Suppressor macrophage treated with lipopolysaccharide for 4 hours (primary cell): ENCODE measurements at places on chromosomes 2 and 18.
A peak's percentile ranks its signal among the peaks of the same experiment; 100 is the strongest.

- no peak for DNase-seq
Observed at GRCh38 chr18:4352746-4353551, 102.2 kb downstream of the DLGAP1 start.

- no peak for DNase-seq
Observed at GRCh38 chr2:109306190-109306589, 177.2 kb downstream of the SH3RF3 start.

- DNase-seq: no peak
Observed at GRCh38 chr2:148106331-148106730, 85.4 kb downstream of the MBD5 start.

- DNase-seq: no peak
Observed at GRCh38 chr2:64145714-64146113, 1.5 kb upstream of the PELI1 start.

DNA sequence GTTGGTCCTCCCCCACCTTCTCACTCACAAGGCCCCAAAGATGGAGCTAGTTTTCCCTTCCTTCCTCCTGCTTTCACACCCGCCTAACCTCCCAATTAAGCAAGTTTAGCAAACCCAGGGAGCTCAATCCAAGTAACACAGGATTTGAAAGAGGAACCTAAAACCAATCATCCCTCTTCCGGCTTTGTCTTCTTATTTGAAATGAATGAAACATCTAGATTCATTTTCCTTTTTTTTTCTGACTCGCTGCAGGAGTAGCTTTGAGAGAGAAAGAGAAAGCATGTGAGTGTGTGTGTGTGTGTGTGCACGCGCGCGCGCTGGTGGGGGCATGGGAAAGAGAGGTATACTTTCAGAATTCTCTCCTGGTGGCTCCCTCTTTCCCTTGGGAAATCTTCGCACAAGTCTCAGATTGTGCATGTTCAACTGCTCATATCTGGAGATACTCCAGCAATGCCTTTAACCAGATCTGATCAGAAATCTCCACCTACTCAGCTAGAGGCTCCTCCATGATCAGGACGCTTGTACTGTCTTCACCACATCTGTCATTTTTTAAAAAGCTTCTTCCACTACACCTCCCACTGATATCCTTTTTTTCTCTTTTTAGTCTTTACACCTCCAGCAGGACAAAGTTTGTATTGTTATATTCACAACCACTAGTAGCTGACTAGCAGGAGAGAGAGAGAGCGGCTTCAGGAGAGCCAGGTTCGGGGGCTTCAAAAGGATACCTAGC lies 1.7 kb downstream of the SLC8A1 start:
- peak; percentile 93 for DNase-seq

DNA sequence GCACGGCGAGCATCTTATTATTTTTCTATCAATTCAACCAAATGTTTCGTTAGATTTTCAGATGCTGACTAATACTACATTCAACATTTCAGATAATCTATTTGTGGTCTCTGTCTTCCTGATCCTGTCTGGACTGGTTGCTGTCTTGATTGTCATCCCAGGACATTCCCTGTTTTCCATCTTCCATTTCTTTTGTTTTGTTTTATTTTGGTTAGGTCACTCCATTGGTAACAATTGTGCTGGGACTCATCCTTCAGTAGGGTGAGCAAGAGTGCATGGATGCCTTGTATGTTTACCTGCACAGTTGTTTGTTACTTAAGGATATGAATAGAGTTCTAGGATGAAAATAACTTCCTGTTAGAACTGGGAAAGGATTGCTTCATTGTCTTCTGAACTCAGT lies 55.9 kb upstream of the ACYP2 start:
- DNase-seq: no peak

GRCh38 chr2:28576714-28577113 lies 80.9 kb downstream of the PLB1 start:
- no peak for DNase-seq

DNA sequence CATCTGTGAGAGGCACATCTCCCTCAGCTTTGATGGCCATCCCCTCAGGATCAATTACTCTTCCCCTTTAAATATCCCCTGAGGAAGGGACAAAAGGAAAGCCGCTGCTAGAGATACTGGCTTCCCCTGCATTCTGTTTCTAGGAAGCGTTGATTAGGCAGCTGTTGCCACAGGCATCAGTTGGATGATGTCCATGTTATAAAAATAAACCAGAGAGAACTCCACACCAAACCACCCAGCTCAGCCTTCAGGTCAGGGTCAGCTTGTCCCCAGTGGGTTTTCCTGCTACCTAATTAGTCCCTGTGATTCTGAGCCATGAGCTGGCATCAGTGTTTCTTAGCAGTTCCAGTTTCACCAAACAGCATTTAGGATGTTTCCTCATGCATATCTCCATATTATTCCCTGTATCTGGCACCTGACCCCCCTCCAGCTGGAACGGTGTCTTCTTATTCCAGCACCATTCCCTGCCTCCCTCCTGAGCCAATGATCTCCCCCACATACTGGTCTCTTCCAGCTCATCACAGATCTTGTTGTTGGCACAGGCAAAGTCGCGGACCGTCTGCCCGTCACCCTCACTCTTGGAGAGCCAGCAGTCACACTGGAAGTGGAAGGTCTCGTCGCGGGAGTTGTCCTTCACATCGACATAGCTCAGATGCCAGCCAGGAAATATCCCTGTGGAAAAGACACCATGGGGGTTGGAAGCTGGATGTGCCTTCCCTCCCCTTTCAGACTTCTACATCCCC lies 168.4 kb downstream of the LOXHD1 start:
- DNase-seq: no peak

DNA sequence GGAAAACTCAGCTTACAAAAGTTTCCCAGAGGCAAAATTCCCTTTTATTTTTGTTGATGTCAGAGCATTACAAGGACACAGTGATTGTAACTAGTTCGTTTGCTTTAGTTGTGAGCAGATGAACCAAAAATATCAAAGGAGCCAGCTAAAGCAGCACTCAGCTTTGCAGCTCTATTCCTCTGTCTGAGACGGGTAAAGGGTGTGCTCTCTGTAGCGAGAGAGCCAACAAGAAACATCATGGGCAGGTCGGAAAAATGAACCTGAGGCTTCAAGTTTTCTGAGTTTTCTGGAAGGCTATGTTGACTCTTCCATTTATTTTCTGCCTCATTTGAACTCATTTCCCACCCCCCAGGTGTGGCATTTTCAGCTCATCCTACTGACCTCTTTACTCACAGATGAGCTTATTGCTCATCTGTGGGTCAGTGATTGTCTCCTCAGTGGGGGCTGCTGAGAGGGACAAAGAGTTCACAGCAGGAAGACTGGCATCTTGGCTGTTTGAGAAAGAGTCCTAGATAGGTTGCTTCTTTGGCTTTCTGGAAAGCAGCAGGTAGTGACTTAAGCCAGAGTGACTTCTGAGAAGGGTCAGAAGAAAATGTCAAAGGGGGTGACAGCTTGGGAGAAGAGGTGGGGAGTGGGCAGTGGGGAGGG lies 66.6 kb upstream of the EPC2 start:
- no peak for DNase-seq

- no peak for DNase-seq
Observed at GRCh38 chr2:96087130-96087529, 29.2 kb downstream of the ADRA2B start.

- no peak for DNase-seq
Observed at GRCh38 chr2:85851253-85852151, 37.3 kb downstream of the ST3GAL5 start.

- no peak for DNase-seq
Observed at GRCh38 chr2:149731079-149731478, 143.5 kb upstream of the MMADHC start.

DNA sequence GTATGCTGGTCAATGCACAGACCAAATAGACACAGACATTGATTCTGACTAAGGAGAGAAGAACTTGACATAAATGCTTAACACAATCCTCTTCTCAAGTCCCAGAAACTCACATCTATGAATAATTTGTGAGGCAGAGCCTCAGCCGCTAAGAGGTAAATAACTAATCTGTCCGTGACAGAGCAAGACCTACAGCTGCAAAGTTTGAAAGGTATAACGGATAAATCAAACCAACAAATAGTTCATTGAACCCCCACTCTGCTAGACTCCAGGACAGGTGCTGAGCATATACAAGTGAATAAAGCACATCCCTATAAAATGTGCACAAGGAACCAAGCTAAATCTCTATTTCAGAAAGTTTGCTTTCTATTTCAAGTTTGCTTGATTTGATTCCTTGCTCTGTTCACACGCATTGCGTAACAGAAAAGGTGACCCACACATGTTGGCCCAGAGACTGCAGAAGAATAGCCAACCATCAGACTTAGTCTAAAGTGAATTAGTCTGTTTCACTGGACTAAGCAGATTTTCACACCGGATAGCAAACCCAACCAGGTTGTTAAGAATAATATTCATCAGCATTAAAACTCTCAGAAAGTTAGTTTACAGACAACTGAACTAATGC lies 51.7 kb downstream of the NCKAP5 start:
- DNase-seq: no peak

- DNase-seq: peak; percentile 29
Observed at GRCh38 chr2:9593925-9594324, 36.9 kb downstream of the YWHAQ start.

GRCh38 chr2:173149491-173149890 lies 73.8 kb downstream of the MAP3K20 start:
- no peak for DNase-seq

GRCh38 chr2:54366487-54367280 lies 89.4 kb upstream of the SPTBN1 start:
- DNase-seq: no peak

DNA sequence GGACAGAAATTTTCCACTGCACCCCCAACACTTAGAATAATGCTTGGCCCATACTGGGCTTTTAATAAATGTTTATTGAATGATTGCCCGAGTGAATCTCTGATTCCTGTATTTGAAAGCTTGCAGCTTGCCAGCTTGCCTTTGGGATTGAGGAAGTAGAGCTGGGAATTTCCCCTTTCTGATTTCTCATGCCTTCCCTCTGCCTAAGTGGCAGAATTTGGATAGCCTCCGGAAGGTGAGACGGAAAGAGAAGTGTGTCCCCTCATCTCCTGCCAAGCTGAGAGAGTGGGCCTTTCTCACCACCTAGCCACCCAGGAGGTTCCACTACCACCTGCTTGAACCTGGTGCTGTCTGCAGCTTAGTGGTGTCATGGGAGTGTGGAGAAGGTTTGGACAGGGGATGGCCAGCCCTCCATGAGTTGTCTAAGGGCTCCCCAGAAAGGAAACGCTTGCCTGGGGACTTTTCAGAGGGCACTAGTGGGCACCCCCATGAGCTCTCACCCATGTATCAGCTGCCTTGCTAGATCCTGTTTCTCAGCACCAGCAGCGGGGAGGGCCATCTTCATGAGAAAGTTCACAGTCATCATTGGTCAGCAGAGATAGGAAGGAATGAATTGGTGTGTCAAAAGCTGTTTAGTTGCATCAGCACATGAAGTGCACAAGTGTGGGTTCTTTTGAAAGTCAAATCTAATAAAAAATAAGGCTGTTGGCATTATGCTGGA lies 8.6 kb upstream of the NCOA1 start:
- peak; percentile 89 for DNase-seq

DNA sequence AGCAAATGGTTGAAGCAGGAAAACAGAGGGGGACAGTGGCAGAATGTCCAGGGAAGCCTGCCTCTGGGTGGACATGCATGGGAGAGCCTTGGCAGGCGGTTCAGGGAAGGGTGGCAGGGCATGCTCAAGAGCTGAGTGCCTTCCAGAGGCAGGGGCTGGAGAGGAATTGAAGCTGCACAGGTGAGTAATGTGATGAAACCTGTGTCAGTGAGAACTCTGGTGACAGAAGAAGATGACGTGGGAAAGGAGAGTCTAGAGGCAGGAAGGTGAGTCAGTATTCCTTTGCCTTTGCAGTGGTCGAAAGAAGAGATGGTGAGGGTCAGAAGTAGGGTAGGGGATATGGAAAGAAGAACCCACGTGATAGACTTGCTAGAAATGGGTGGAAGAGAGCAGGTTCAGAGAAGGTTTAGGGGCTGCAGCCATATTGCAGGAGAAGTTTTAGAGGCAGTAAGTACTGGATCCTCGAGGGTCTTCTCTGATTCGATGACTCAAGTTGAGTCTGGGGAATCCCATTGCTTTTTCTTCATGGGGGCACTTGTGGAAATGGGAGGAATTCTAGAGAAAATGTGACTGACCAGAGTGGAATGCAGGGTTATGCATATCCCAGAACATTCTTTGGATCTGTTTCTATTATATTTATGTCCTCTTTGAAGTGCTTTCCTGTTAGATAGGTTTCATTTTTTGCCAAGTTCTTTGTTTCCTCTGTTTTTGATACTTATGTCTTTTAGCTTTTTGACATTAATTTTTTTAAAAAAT lies 37.4 kb downstream of the TMEM87B start:
- no peak for DNase-seq

GRCh38 chr2:134628453-134628852 lies 90.3 kb downstream of the TMEM163 start:
- no peak for DNase-seq

- no peak for DNase-seq
Observed at GRCh38 chr18:12990123-12990475, 1.1 kb upstream of the CEP192 start.

DNA sequence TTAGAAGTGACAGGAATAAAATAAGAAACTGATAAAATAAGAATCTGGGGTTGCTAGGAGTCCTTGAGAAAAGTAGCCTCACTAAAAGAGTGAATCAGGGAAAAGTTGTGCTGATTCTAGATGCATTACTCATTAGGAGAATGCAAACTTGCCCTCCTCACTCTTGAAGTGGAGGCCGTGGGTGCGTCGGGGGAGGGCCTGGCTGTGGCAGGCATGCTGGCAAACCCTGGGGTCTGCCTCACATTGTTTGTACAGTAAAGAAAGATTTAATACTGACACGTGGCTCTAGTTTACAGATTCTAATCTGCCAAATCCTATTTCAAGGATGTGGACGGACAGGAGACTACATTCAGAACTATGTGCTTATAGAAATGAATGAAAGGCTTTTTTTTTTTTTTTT lies 41.9 kb downstream of the TANC1 start:
- no peak for DNase-seq

DNA sequence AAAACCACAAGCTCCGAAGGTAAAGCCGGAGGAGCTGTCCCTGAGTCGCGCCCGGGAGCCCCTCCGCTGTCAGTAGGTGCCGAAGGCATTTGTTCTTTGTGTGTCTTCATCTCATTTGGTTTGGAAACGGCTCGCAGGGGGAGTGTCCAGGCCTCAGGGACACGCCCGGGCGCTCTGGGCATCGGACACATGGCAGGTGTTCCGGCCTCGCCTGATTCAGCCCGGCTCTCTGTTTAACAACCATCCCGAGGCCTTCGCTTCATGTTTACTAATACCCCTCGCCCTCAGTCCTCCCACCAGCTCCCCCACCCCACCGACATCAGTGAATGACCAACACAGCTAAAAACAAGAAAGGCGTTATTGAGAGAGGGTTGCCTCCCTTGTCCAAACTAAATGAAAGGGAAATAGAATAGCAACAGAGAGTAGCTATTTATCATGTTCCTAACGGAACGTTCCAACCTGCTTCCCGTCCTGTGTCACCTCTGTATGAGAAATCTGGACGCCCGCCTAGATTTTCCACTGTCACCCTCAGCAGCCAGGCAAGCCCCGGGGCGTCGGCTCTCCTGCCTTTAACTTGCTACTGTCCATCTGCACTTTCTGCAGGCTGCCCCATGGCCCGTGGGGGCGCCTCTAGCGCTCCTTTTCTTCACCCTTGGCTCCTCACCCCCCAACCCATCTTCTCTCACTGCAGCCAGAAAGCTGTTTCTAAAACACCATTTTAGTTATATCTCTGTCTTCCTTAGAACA lies 73.9 kb downstream of the MYCN start:
- DNase-seq: no peak
